ENCODE measurements at places on chromosomes 16 and 17.

GRCh38 chr16:65426484-65426883 lies 304.6 kb upstream of the CDH11 start:
- no peak for DNase-seq

DNA sequence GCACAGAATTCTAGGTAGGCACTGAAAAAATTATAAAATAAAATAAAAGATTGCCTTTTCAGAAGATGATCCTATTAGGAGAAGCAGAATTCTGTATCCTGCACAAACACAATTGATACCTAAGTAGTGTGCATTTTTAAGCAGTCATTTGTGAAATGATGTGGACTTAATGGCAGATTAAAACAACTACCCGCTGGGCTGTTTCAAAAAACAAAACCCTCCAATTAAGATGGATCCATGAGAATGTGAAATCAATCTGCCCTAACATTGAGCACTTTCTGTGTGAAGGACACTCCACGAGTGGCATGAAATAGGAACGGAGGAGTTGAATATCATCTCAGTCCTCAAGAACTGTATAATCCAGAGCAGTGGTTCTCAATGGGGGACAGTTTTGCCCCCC lies 1012.8 kb upstream of the EEF2KMT start:
- no peak for DNase-seq

DNA sequence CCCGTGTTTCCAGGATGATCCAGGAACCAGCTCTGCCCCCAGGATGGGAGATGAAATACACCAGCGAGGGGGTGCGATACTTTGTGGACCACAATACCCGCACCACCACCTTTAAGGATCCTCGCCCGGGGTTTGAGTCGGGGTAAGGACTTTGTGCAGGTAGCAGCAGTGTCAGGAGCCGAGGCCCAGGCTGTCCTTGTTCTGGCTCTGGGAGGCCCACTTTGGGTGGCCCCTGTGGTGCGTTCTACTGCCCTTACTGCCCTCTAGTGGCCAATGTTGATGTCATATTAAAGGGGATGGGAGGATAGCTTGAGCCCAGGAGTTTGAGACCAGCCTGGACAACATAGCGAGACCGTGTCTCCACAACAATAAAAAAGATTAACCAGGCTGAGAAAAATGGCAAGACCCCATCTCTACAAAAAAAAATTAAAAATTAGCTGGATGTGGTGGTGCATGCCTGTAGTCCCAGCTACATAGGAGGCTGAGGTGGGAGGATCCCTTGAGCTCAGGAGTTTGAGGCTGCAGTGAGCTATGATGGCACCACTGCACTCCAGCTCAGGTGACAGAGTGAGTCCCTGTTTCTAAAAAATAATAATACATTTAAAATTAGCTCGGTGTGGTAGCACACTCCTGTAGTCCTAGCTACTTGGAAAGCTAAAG lies 20.9 kb upstream of the CLEC18A start:
- DNase-seq: no peak

GRCh38 chr17:28497931-28498330 lies 8.2 kb upstream of the FOXN1 start:
- DNase-seq: no peak

DNA sequence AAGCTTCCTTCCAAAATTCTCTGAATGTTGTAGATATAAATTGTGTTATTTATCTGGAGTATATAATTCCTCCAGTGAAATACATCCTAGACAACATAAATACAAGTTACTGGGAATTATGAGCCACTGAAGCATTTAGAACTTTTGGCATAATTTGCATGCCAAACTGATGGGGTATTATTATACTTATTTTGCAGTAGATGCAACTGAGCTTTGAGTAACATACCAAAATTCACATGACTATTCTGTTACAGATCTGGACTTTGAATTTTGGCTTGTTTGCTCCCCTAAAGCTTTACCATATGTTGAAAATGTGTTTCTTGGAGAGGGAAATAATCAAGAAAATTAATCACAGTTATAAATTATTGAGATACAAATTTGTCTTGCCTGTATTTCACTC lies 372.5 kb downstream of the CDH11 start:
- no peak for DNase-seq

DNA sequence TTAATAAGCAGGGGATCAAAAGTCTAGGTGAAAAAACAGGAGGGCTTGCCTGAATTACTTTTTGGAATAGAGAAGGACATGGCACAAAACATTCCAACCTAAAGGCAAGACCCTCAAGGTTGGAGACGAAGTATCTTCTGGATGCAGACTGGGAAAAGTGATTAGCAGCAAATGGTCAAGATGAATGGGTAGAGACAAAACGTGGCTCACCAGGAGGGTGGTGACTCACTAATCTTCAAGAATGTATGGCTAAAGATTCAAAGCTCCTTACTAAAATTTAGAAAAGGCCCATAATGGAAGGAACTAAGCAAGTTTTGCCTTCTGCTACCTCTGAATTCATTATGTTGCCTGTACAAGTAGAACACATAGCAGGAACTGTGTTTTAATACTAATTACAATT lies 469.5 kb upstream of the RBFOX1 start:
- no peak for DNase-seq

GRCh38 chr17:48717367-48718226 lies 4.7 kb downstream of the PRAC1 start:
- DNase-seq: no peak

GRCh38 chr16:67456391-67457081 lies 24.4 kb downstream of the ATP6V0D1 start:
- no peak for DNase-seq

DNA sequence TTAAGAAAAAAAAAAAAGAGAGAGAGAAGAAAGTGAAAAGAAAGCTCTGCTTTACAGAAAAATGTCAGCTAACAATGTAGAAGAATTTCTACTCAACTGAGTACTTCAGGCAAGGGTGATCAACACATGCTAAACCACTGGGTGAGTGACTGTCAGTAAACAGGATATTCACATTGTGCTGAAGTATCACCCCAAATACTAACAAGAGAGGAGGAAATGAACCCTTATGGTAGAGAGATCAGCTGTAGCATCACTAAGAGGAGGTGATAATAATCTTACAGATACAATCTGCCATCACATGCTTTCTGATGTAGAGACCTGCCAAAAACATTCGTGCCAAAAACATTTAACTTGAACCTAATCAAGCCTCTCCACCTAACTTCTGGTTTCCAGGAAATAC lies 30.7 kb upstream of the ICAM2 start:
- DNase-seq: no peak

DNA sequence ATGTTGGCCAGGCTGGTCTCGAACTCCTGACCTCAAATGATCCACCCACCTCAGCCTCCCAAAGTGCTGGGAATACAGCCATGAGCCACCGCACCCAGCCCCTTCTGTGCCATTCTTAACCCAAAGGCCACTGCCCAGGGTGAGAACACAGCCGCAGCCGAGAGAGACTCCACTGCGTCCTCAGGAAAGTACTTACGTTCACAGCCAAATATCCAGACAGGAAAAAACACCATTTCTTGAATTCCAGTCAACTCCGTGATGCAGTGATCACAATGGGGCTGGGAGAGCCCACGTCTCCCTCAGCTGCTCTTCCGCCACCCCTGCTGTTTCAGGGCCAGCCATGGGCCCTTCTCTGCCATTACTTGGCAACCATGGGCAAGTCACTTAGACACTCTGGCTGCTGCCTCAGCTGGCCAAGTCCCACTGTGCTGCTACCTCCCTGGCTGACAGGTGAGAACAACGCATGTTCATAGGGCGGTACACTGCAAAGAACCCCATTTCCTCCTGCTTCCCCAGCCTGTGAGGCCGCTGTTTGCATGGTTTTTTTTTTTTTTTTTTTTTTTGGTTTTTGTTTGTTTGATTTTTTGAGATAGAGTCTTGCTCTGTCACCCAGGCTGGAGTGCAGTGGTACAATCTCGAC lies 4.3 kb downstream of the CDIP1 start:
- no peak for DNase-seq

DNA sequence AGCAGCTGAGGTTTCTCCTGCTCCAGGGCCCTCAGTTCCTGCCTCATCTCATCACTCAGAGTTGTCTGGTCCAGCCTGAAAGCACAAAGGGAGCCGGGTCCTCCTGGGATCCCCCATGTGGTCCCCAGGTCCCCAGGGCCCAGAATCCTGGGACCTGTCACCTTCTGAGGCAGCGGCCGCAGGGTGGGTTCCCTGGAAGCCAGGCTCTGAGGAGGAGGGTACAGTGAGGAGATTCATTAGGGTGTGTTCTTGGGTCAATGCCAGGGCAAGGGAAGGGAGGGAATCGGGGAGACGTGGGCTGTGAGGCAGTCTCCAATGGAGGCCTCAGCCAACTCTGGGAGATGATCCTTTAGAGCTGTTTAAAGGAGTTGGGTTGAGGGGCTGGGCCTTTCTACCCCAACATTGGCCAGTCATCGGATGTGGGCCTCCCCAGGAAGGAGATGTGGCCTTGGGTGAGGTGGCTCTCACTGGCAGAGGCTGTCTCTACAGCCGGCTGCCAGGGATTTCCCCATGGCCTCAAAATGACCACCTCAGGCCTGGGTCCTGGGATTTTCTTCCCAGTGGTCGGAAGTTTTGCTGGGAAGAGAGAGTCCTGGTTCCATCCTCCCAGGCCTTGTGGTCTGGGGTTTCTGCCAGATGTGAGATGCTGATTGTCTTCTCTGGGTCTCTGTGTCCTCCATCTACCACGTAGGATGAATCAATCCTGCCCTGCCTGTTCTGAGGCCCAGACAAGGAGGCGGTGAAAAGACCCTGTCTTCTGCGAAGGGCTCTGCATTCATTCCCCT lies 47.3 kb downstream of the NLRP1 start:
- DNase-seq: no peak

DNA sequence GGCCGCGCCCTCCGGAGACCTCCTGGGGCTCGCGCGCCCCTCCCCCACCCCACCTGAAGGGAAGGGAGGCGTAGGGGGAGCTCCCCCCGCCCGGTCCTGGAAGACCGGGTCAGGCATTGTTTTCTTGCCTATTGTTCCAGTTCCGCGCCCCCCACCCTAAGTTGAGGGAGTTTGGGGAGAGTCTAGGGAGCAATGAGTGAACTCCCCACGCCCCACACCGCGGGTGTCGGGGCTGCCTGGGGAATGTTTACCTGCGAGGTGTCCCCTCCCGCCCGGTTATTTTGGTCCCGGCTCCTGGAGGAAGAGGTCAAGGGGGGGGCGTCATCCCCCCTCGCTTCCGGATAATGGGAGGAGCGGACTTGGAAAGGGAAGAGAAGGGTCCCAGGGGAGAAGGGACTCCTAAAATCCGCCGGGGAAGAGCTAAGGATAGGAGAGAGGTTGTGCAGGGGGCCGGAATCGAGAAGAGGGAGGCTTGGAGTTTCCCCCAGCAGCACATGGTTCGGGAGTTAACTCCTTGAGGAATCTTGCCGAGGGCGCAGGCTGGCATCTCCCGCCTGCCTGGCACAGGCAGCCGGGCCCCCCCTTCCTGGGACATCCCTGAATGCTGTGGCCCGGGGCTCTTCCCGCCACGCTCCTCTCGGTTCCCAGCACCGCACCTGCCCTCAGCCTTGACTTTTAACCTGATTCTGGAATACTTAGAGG lies 881 bp downstream of the MLLT6 start:
- DNase-seq: no peak

GRCh38 chr17:52027620-52028295 lies 130.8 kb downstream of the CA10 start:
- DNase-seq: no peak

- DNase-seq: no peak
These were observed 6.0 kb upstream of the KRT38 start for GRCh38 chr17:41446806-41447205.

- DNase-seq: no peak
These were observed 285.2 kb upstream of the N4BP1 start for GRCh38 chr16:48895142-48895541.

GRCh38 chr17:51103451-51103850 lies 17.2 kb downstream of the SPAG9 start:
- no peak for DNase-seq

DNA sequence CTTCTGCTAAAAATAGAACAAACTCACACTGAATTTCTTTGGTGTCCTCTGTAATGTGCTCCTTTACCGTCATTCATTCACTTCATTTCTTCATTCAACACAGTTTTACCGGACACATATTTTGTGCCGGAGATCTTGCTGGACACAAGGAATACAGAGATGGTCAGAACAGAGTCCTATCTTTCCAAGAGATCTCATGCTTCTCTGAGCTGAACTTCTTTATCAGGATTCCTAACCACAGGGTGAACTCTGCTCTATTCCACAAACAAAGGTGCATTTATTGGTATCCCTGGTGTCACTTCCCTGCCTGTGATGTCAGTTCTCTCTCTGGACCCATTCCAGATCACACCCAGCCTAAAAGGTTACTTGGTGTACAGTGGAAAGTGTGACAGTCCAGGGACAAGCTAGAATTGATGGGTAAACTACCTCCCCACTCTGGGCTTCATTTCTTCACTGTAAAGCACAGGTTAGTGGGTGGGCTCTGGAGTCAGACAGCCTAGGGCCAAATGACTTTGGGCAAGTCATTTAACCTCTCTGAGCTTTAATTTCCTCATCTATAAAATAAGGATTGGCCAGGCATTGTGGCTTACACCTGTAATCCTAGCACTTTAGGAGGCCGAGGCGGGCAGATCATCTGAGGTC lies 4.2 kb downstream of the IFI35 start:
- no peak for DNase-seq

DNA sequence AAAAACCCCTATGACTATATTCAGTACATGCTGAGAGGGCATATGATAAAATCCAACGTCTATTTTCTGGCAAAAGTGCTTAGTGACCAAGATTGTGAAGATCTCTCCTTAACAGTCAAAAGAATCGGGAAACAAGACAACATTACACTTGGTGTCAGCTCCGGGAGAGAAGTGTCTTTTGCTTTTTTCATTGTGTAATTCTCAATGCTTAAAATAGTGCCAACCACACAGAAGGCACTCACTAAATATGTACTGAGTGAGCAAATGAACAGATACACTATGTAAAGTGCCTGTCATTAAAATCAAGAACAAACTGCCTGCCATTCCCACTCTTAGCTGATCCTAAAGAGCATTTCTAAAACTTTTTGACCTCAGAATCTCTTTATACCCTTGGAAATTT lies 34.1 kb downstream of the VPS53 start:
- no peak for DNase-seq
